Stimulated activated CD4-positive, alpha-beta T cell treated with anti-CD3 and anti-CD28 coated beads, Interleukin-2, amount 100 ng/mL, for 24 hours (primary cell): ENCODE measurements at places on chromosomes 16 and 17.

- no peak for DNase-seq
These were observed 6.8 kb downstream of the SLC6A2 start for GRCh38 chr16:55662644-55663031.

- DNase-seq, result no peak
These were observed 27.1 kb downstream of the ARSG start for GRCh38 chr17:68318103-68318991.

DNA sequence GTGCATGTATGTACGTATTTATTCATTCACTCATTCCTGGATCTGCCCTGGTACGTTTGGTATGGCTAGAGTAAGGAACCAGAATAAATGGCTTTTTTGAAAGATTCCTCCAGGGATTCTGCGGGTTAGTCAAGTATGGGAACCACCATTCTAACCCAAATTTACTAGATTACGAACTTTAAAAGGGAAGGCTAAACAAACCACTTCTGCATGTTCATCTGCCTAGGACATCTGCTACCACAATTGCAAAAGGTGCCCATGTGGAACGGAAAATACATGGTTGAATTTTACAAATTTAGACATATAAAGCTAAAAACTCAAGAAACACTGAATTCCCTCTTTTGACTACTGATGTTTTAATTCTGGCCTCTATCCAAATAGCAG is 22.1 kb downstream of the CYTH1 start:
- DNase-seq, result no peak

- DNase-seq, result no peak
These were observed 333.8 kb downstream of the SNX29 start for GRCh38 chr16:12310286-12310685.

DNA sequence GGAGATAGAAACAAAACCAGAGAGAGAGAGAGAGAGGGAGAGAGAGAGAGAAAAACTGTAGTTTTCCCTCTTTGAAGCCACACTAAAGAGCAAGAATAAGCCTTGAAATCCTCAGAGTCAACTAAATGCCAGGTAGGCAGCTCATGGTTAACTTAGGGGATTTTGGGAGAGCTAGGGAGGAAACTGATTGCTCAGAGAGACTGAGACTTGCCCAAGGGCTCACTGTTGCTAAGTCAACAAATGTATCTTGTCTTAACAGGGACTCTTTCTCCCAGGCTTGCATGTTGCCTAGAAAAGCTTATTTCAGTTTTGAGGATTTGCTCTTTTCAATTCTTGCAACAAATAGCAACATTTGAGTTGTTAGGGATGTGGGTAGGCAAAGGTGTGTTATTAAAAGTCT is 4.5 kb upstream of the SLC5A11 start:
- DNase-seq, result no peak

DNA sequence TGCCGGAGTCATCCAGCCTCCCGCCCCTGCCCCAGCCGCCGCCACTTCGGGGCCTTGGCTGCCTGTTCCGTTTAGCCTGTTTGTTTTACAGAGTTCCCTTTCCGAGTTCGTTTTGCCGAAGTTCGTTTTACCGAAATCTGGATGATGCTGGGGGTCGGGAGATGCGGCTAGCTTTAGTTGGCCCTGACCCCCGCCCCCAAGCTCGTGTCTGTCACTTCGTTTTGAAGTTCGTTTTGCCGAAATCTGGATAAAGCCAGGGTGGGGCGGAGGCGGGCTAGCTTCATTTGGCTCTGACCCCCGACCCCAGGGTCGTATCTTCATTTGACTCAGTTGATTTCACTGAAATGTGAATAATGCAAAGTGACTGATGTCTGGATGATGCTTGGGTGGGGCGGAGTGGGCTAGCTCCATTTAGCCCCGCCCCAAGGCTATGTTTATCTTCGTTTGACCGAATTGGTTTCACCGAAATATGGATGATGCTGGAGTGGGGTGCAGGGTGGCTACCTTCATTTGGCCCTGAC is 591 bp downstream of the PSMD7 start:
- peak; percentile 56 for DNase-seq

DNA sequence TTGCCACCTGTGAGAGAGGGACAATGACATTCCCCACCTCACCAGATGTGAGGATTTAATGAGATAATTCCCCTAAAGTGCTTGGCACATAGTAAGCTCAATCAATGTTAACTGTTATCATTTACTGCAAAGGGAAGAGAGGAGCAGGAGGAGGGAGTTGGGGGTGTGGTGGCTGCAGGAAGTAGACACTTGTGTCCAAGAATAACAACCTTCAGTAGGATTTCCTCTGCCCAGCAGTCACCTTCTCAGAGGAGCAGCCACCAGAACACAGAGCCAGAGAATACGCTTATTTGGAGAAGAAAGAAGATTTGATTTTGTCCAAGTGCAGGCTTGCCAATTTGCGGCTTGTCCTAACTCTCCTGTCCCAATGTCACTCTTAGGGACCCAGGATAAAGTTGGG is 10.2 kb downstream of the CBX4 start:
- DNase-seq, result no peak

- DNase-seq, result no peak
These were observed 30.7 kb downstream of the SPOP start for GRCh38 chr17:49647256-49647585.

- DNase-seq, result no peak
These were observed 8.9 kb upstream of the MYH11 start for GRCh38 chr16:15865742-15866141.

- no peak for DNase-seq
These were observed 1.8 kb downstream of the ZBTB4 start for GRCh38 chr17:7477392-7478275.

DNA sequence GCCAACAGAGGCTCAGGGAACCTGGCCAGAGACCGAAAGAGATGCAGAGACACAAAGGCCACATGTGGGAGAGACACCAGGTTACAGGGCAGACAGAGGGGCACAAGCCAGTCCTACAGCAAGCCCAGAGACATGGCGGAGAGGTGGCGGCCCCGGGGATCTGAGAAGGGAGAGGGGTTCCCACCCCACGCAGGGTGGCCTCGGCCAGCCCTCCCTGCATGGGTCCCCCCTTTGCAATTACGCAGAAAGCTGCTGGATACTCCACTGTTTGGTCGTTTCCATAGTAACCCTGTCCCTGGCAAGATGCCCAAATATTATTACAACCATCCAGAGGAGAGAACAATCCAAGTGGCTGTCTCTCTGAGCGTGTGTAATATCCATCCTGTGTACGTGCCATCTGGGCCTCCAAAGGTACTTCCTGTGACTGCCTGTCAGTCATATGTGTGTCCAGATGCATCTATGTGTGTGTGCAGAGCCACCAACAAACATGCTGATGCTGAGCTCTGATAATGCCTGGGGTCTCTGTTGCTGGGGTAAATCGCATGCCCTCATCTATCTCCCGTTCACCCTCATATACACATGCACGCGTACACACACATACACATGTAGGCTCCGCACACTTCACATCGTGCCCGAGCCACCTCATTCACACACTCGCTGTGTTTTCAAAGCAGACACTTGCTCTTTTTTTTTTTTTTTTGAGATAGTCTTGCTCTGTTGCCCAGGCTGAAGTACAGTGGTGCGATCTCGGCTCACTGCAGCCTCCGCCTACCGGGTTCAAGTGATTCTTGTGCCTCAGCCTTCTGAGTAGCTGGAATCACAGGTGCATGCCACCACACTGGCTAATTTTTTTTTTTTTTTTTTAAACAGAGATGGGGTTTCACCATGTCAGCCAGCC is 5.5 kb downstream of the PCGF2 start:
- DNase-seq, result no peak

GRCh38 chr17:38602453-38602852 is 3.3 kb downstream of the SRCIN1 start:
- DNase-seq, result no peak

- DNase-seq, result no peak
These were observed 3.6 kb upstream of the CBX4 start for GRCh38 chr17:79842656-79843473.

DNA sequence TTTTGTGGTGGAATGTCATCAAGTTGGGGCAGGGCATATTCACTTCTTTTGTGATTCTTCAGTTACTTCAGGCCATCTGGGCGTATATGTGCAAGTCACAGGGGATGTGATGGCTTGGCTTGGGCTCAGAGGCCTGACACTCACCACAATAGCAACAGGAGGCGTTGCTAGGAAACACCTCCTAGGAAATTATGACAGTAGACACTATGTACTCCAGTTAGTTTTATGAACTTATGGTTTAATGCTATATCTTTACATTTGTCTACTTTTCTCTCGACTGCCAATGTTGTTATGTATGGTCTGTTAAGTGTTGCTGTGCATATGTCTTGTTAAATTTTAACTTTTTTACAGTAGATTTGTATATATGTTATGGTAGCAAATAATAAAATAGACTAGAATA is 788.7 kb upstream of the GOT2 start:
- DNase-seq, result no peak

DNA sequence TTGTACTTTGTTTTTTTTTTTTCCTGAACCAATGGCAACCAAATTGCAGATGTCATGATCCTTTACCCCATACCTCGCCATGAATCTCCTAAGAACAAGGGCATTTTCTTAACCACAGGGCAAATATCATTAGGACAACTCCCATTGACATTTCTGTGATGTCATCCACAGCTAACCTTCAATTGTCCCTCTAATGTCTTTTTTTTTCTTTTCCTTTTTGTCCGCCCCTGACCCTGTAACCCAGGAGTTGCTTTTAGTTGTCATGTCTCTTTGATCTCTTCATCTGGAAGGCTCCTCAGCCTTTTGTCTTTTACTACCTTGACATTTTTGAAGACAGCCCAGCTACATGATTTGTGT is 410 bp upstream of the NAGPA start:
- no peak for DNase-seq

- DNase-seq, result no peak
These were observed 26.0 kb upstream of the MPHOSPH6 start for GRCh38 chr16:82195917-82196494.

GRCh38 chr16:64983963-64984362 is 137.9 kb downstream of the CDH11 start:
- DNase-seq, result no peak

- no peak for DNase-seq
These were observed 2.2 kb downstream of the HS3ST6 start for GRCh38 chr16:1915732-1916639.

- DNase-seq, result no peak
These were observed 48.1 kb downstream of the TEX2 start for GRCh38 chr17:64214950-64215349.

- DNase-seq, result no peak
These were observed 14.9 kb downstream of the GLG1 start for GRCh38 chr16:74591876-74592650.

DNA sequence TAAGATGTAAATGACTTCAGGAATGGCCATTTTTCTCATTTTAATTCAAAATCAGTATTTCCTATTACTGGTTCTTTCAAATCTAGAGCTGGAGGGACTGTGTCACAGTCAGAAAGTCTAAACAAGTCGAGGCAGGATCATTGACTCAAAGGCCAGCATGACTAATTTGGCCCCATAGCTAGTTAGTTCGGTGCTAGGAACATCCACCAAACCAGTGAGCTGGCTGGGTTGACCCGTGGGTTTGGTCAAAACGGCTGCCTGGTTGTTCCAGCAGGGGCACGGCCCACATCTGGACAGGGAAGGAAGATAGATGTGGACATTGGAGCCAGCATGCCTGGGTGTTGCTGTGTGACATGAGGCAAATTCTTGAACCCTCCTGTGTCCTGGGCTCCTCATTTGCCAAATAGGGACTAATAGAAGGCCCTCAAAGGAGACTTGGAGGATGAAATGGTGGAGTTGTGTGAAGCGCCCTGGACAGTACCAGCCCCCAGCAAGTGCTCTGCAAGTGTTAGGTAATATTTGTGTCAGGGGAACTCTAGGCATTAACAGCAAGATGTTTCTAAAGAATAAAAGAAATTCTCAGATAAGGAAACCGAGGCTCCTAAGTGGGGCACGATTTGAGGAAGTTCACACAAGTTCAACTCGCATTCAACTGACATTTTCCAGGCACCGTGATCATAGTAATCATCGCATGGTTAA is 46.2 kb downstream of the MEOX1 start:
- no peak for DNase-seq

DNA sequence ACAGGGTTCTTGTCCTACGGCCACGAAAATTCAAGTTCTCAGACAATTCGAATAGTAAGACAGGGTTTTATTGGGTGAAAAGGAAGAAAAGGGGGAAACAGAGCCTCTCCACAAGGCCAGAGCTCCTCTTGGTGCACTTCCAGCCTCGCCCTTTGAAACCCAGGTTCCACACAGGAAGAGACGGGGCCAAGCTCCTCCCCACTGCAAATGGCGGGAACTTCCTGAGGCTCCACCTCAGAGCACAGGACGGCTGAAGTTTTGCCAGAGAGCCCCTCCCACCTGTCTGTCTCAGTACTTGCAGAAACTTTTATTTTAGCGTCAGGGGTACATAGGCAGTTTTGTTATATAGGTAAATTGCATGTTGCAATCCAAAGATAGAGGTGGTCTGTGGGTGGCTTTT is 165.7 kb upstream of the CDH8 start:
- DNase-seq, result no peak

DNA sequence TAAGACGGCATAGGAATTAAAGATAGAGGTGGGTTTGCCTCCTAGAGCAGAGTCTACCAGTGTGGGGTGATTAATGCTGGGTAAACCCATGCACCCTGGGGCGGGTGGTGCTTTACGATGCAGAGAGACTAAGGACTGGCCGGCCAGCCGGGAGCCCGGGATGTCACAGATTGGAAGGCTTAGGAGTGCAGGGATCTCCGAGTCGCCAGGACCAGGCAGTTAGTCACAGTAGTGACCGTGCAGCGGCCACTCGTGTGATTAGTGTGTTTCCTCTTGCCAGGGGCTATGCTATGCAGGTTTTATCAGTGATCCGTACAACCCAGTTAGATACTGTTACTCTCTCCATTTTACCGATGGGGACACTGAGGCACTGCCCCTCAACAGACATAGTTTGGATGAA is 10.4 kb downstream of the CMIP start:
- no peak for DNase-seq

- no peak for DNase-seq
These were observed 5.8 kb upstream of the DHRS13 start for GRCh38 chr17:28908640-28909167.

DNA sequence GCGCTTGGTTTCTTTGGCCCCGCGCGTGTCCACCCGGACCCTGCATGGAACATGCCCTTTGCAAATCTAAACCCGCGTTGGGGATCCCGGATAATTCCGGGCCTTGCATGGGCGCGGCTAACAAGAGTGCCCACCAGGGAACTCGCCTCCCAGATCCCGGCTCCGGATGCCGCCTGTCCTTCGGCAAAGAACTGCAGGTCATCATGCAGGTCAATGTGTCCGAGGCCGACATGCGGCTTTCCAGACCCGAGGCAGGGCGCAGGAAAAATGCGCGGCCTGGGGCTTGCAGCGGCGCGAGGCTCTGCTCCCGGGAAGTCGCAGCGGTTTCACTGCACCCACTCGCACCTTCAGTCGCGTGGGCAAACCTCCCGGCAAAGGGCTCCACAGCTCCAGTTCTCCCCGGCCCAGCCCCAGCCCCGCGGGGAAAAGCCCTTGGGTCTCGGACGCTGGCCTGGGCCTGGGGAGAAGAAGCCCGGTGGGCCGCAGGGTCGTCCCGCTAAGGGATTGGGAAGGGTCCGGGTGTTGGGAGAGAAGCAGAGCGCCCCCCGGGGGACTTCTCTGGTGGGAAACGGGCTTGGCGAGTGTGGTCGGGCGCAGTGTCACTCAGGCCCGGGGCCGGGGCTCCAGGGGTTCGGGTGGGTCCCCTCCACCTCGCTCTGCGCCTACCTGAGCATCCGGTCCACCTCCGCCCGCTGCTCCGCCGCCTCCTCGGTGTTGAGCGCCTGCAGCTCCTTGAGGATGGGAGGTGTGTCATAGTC is 805 bp downstream of the HNF1B start:
- peak; percentile 21 for DNase-seq
